ENCODE measurements at places on chromosomes 1 and 21.

GRCh38 chr1:196088541-196088940, 519.7 kb downstream of the KCNT2 start:
- DNase-seq, result no peak

- DNase-seq, result peak; percentile 80
Observed at GRCh38 chr1:9892563-9893528, 17.2 kb downstream of the CTNNBIP1 start.

- peak; percentile 81 for DNase-seq
Observed at GRCh38 chr1:151165281-151165737, 393 bp downstream of the LYSMD1 start.

DNA sequence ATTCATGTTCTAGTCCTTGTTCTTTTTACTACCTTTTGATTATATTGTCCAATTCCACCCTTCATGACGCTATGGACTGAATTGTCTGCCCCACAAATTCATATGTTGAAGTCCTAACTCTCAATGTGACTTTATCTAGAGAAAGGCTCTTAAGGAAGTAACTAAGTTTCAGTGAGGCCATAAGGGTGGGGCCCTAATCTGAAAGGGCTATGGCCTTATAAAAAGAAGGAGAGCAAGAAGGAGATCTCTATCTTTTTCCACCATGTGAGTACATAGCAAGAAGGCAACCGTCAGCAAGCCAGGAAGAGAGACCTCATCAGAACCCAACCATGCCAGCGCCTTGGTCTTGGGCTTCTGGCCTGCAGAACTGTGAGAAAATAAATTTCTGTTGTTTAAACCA, 95.9 kb downstream of the HIVEP3 start:
- DNase-seq, result no peak

DNA sequence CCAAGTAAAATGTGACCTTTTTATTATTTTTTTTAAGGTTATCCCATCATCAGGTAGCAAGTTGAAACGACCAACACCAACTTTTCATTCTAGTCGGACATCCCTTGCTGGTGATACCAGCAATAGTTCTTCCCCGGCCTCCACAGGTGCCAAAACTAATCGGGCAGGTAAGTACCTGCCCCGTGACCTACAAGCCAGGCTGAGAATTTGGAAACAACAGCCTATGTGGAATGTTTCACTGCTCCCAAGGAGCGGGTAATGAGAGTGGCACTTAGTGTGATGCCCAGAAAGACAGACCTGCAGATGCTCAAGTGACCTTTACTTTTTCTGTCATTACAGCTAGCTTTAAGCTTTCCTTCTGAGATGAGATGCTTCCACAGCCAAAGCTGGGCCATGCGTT, 6.9 kb upstream of the BMP8A start:
- DNase-seq, result no peak

DNA sequence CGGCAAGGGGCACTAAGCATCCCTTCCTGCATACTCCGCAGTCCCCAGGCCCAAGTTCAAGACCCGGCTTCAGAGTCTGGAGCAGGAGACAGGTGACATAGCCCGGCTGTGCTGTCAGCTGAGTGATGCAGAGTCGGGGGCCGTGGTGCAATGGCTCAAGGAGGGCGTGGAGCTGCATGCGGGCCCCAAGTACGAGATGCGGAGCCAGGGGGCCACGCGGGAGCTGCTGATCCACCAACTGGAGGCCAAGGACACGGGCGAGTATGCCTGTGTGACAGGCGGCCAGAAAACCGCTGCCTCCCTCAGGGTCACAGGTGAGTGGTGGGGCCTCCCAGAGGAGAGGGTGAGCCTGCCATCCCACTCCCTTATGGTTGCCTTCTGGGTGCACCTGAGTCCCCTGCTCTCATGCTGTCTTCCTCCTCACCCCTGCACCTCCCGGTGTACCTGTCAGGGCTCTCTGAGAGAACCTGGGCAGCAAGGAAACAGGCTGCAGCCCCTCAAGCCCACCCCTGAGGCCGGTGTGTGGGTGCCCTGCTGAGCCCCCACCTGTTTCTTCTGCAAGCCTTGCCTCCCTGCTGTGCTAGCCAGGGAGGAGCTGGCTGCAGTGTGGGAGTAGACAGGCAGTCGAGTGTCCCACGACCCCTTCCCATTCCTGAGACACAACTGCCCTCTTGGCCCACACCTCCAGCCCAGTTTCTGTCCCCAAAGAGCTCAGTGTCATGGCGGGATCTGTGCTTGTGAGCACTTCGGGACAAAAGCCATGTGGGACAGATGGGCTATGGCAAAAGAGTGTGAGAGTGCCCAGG, 99.2 kb downstream of the TRIM11 start:
- DNase-seq, result no peak

DNA sequence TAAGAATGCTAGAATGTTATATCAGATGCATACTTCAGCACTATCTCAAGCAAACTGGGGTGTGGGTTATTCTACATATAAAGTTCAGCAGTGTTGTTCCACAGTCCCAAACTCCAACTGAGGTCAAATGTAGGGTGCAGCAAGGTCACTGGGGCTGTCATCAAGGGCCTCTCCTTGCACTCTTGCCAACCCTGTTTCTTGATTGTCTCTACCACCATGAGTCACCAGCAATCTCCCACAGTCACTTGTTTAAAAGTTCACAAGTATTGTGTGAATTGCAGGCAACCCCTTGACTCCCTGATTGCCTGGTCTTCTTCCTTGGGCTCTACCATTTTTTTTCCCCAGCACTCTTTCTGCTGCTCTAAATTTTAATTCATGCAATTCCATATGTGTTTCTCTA, 10.6 kb downstream of the METTL18 start:
- no peak for DNase-seq

GRCh38 chr1:224541901-224542630, 74.1 kb upstream of the CNIH3 start:
- no peak for DNase-seq

- no peak for DNase-seq
Observed at GRCh38 chr1:208787219-208787618, 543.0 kb upstream of the PLXNA2 start.

DNA sequence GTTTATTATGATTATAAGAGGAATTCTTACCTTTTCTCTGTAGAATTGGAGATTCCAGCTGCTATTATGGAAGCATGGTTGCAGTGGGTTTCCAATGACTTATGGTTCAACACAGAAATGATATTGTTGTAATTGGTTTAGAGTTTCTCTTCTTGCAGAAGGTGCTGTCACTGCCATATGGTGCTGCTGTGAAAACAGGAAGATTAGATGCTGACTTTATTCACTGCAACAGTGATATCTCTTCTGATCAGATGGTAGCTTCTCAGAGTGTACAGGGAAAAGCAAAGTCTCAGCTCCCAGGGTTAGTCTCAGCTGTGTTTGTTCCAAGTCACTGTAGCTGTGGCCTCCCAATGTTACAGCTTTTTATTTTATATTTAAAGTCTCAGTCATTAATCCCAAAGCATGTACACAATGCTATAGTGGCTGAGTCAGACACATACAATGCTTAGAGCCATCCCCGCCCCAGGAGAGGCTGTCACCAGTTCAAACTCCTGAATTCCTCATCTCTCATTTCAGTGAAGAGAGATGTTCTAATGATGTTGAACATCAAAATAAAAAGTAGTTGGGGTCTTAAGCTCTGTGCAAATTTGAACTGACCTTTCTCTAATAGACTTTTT, 42.7 kb upstream of the RGS2 start:
- no peak for DNase-seq

DNA sequence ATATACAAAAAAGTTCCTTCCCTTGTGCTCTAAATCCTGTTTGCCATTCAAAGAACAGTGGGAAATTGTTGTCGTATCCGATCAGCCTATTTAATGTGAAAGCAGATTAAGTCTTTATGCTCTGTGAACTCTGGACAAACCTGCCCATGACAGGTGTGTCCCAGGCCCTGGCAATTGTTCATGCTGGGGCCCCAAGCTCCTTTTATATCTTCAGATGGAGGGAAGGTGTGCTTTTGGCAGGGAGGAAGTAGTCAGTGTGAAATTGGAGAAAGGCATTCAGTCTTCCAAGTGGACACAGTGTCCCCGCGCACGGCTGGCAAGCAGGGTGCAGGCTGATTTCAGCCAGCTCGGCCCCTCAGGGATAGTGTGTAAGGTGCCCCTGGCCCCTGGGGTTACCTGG, 135.1 kb upstream of the F3 start:
- DNase-seq, result no peak

- no peak for DNase-seq
Observed at GRCh38 chr1:57132993-57133622, 167.3 kb upstream of the C8B start.

- DNase-seq, result peak; percentile 23
Observed at GRCh38 chr1:81801651-81802456, 1.1 kb downstream of the ADGRL2 start.

DNA sequence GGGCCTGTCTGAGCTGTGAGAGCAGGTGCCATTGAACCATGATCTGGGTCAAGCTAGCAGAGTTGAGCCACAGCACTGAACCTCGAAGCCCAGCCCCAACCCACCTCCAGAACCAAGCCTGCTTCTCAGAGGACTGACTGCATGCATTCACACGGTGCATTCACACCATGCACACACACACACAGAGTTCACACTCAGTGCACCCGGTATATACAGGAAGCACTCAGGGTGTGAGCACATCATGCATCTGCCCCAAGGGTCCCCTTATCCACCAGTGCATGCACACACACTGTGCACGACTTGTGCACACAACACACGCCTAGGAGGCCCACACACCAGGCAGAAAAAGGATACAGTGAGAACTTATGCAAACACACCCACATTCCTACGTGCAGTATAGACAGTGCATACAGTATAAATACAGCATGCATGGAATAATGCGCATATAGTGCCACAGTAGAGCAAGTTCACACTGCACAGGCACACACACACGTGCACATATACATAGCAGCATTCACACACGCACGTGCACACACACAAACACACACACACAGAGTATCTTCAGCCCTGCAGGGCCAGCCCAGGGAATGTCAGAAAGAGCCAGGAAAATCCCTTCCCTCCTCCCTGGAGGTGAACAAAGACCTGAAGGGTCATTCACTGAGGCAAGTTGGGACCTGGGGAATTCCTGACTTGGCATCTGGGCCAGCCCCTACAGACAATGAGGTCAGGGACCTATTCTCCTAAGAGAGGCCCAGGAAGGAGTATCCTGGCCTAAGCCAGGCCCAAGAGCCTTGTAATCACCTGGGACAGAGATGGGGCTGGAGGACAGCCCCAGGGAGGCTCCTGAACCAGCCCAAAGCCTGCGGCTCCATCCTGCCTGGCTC, 42.1 kb downstream of the CAMK2N1 start:
- DNase-seq, result no peak

- DNase-seq, result no peak
Observed at GRCh38 chr1:116907351-116907750, 2.4 kb upstream of the PTGFRN start.

DNA sequence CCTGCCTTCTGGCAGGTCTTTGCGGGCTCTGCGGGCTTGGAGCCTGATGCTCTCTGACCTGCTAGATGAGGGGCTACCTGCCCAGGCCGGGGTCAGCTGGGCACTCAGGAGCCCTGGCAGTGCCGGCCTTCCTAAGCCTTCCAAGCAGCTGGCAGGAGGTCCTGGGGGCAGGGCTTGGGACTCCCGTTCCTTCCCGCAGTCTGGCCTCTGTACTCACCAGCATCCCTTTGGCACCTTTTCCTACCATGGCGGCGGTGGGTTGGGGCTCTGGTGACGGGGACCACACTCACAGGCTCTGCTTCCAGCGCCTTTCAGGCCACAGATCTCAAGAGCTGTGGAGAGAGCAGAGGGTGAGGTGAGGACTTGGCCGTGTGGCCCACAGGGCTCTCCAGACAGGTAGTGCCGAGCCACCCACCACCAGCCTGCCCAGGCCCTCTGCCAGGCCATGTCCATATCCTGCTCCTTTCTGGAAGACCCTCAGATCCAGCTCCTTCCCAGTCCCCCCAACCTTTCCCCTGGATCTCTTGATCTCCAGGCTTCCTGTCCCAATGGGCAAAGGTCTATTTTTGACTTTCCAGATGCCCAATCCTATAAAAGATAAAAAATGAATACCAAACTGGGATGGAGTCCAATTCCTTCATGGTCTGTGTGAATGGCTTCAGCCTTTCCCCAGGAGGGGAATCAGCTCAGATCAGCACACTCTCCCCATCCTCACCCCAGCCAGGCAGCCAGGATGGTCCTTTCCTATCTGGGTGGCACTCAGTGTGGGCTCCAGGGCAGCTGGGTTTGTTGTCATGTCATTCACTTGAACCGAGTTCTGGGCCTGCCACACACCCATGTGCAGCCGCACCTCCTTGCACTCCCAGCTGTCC, 7.0 kb downstream of the SLC6A9 start:
- no peak for DNase-seq

DNA sequence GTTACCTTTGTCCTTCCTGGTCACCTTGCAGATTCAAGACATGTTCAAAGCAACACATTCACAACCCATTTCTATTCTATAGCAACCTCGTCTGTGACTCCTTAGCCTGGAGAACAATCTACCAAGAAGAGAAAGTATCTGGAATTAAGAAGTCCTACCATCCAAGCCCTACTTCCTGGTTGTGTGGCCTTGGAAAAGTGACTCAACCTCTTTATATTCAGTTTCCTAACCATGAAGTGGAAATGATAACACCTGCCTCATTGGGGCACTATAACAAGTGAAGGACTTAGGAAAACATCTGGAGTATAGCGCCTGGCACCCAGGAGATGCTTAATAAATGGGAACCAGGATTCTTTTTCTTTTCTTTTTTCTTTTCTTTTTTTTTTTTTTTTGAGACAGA, 36.5 kb upstream of the SRRM1 start:
- DNase-seq, result no peak

DNA sequence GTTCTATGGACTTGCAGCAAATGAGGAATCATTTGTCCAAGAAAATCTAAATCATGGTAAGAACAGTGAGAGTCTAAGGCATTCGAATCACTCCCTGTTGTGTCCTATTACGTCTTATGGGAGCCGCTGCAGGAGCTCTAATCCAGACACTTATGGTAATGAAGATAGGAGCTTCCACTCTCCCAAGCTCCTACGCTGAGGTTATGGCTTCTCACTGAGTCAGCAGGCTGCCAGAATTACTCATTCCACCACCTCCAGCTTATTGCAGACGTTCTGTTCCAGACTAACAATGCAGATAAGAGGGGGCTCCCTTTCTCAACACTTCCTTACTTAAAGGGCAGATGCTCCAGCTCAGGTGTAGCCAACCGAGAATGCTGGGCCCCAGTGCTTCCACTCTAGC, 212.6 kb downstream of the GREM2 start:
- DNase-seq, result no peak

DNA sequence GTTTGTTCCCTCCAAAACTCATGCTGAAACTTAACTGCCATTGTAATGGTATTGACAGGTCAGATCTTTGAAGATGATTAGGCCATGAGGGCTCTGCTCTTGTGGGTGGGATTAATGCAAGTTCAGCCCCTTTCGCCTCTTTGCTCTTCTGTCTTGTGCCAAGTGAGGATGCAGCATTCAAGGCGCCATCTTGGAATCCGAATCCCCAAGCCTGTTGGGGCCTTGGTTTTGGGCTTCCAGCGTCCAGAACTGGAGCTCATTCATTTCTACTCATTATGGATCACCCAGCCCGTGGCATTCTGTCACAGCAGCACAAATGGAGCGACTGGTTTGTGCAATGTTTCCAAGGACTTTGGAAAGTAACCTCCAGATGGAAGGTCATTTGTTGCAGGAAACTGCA, 5.6 kb downstream of the TTC34 start:
- no peak for DNase-seq

GRCh38 chr1:203060115-203060514, 25.7 kb downstream of the MYOG start:
- DNase-seq, result no peak

Measured in NCI-H526 (cell line).